ENCODE measurements at places on chromosomes 5 and 9. TPM values are rescaled to one million over a fixed set of nuclear protein-coding genes. Genes with fewer than 3 reads are reported as not detected.

The FOXD4L3 gene
- 0.49 TPM for total RNA-seq

The NMUR2 gene
- not detected for total RNA-seq

GRCh38 chr5:90560771-90561170 is 2.2 kb downstream of the ADGRV1 start:
- no peaks in the 10 kb centered on the region for H3K27me3 ChIP-seq
- H3K4me3 ChIP-seq, result no peak overlapping the region
- H3K27ac ChIP-seq, result no peak overlapping the region
- DNase-seq, result no peak

- H3K4me3 ChIP-seq, result peak overlapping the region; percentile 29
- no peak for DNase-seq
- H3K4me1 ChIP-seq, result peaks cover 9% of the 10 kb centered on the region
- no peaks in the 10 kb centered on the region for H3K27me3 ChIP-seq
- no peaks in the 10 kb centered on the region for H3K36me3 ChIP-seq
Measured at GRCh38 chr9:96187151-96187555, 114.8 kb downstream of the HSD17B3 start.

DNA sequence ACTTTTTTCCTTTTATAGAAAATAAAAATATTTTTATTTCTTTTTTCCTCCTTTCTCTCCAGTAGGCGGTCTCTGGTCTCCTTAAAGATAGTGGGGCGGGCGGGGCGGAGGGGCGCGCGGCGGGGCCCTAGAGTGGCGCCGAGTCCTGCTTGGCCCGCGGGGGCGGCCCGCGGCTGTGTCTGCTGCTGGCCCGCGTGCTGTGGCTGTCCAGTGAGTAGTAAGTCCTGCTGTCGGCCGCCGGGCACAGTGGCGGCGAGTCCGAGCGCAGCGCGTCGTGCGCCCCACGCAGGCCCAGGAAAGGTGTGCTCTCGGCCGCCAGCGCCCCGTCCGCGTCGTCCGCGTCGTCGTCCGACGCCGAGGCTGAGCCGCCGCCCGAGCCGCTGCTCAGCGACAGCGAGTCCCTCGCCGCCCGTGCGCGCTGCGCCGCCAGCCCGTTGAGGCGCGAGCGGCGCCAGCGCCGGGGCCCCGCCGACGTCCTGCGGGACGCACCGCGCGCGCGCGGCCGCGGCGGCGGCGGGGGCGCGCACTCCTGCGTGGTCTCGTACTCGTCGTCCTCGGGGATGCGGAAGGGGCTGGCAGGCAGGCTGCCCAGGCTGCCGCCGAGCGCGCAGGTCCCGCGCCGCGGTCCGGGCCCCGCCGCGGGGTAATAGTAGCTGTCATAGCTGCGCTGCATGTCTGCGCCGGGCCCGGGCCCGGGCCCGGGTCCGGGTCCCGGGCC is 52.3 kb downstream of the PSD2 start:
- peak overlapping the region; percentile 49 for H3K4me3 ChIP-seq
- peaks cover 9% of the 10 kb centered on the region for H3K36me3 ChIP-seq
- peaks cover 8% of the 10 kb centered on the region for H3K4me1 ChIP-seq
- peak overlapping the region; percentile 66 for H3K27ac ChIP-seq
- H3K27me3 ChIP-seq, result no peaks in the 10 kb centered on the region
- no peak for DNase-seq

- H3K4me3 ChIP-seq, result no peak overlapping the region
- H3K27ac ChIP-seq, result no peak overlapping the region
- no peak for DNase-seq
- no peaks in the 10 kb centered on the region for H3K4me1 ChIP-seq
- no peaks in the 10 kb centered on the region for H3K27me3 ChIP-seq
Measured at GRCh38 chr5:158045696-158046095, 186.8 kb upstream of the CLINT1 start.

- no peak overlapping the region for H3K27ac ChIP-seq
- no peaks in the 10 kb centered on the region for H3K27me3 ChIP-seq
- H3K4me3 ChIP-seq, result no peak overlapping the region
- H3K4me1 ChIP-seq, result no peaks in the 10 kb centered on the region
Measured at GRCh38 chr5:117456866-117457470, 882.3 kb upstream of the SEMA6A start.

Data from vagina (tissue), 2 donors.